Activated CD8-positive, alpha-beta T cell treated with anti-CD3 and anti-CD28 coated beads, Interleukin-2, amount 10 ng/mL, durations not matched to agents 7 days and 5 days (primary cell): ENCODE measurements at places on chromosomes 16 and 17. TPM values are rescaled to one million over a fixed set of nuclear protein-coding genes. Genes with fewer than 3 reads are reported as not detected.

The CCL8 gene
- total RNA-seq, result not detected

The SOST gene
- total RNA-seq, result not detected

The ALOX15 gene
- total RNA-seq, result not detected

The CDRT15L2 gene
- not detected for total RNA-seq

The WSCD1 gene
- not detected for total RNA-seq

The IL21R gene
- total RNA-seq, result 23.5 TPM

The HOXB2 gene
- 17.7 TPM for total RNA-seq

The TMEM114 gene
- not detected for total RNA-seq

The CCL4L2 gene
- 1.5 TPM for total RNA-seq

The KRTAP17-1 gene
- not detected for total RNA-seq

The KRTAP4-3 gene
- total RNA-seq, result not detected

The KRTAP4-1 gene
- not detected for total RNA-seq

The CACNG3 gene
- total RNA-seq, result not detected

The BTBD17 gene
- total RNA-seq, result not detected

The C16orf96 gene
- 0.13 TPM for total RNA-seq
